GM12892 (cell line): ENCODE measurements at places on chromosomes 7 and 10.

DNA sequence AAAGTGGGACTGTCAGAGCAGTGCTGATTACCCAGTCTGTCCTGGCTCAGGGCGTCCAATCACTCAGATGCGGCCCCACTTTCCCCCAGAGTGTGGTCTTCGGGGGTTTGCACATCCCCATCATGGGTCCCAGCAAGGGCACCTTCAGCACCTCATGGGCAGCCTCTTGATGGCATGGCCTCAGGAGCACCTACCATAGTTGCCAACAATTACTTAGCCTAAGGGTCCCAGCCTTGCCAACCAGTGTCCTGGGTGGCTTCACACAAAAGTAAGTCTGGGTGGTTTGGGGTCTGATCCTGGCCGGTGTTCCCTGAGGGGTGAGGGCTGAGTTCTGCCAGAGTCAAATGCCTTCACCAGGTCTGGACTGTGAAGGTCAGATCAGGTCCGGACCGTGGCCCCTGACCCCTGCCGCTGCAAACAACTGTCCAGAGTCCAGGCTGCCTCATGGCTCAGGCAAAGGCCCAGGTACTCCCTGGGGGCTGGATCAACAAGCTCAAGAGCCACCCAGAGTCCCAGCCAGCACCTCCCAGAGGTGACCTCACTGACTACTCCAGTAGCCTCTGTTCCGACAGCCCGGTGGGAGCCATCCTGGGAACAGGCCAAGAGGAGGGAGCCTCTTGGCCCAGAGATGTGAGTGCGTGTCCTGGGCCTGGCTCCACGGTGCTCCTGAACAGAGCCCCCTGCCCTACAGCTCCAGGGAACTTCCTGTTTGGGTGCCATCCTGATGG lies 6.2 kb upstream of the MARVELD1 start:
- no peak for DNase-seq

DNA sequence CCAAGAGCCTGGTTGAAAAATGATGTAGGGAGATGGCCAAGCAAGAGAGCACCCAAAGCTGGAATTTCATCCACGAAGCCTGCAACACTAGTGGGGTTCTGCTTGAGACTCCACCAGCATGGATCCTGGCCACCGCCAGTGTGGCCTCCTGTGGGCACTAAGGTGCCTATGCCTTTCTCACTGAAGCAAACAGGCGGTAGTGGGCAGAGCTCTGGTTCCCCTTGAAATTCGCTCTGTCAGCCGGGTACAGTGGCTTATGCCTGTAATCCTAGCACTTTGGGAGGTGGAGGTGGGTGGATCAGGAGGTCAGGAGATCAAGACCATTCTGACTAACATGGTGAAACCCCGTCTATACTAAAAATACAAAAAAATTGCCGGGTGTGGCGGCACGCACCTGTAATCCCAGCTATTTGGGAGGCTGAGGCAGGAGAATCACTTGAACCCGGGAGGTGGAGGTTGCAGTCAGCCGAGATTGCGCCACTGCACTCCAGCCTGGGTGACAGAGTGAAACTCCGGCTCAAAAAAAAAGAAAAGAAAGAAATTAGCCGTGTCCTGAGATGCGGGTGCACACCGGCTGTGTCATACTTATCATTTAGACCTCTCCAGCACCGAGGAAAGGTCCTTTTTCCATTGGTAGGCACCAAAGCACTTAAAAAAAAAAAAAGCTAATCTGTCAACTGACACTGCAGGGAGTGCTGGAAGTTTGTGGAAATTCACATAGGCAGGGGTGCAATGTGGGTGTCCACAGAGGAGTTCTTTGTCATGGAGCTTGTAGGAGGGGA lies 28.3 kb downstream of the CCM2 start:
- no peak for DNase-seq

DNA sequence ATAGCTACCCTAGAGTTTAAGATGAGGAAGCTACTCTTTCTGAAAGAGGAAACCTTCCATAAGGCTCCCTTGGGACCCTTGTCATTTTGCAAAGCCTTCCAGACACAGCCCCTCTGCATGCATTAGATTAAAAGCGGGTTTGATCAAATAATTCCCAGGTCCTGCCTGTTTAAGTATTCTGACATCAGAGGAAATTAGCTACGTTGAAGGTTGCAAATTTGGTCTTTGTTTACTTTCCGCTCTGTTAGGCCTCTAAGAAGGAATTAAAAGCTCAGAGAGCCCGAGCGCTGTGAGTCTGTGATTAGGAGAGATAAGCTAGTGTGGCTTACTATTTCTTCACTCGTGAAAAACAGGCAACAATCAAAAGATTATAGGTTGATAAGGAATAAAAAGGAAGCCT lies 1.4 kb upstream of the THSD7A start:
- no peak for DNase-seq

DNA sequence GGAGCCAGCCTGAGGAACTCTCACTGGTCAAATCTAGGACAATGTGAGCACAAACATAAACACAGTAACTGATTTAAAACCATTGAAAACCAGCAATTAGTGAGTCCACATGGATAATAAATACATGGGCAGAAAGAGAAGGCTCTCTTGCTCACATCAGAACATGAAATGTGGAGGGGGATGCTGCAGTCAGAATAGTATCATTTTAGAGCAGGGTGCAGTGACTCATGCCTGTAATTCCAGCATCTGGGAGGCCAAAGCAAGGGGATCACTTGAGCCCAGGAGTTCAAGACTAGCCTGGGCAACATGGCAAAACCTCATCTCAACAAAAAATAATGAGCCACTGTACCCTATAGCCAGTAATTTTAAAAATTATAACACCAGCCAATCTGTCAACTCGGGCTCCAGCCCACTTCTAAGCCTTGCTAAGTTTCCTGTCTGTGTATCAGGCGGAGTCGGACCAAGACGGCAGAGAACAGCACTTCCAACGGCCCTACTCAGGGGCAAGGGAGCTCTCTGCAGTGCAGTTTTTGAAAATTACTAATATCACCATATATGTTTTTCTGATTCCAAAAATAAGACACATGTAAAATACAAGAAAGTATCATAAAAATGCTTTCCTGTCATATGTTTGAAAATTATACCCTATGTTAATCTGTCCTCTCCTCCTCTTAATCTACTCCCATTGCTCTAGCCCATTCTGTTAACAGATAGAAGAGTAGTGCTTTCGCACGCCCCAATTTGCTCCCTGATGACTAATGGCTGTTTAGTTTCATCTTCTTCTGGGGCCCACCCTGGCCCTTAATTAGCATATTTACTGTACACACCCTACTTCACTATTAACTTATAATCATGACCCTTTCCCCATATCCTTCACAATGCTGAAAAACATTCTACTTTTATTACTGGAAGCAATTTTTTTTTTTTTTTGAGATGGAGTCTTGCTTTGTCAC lies 17.1 kb downstream of the URGCP start:
- no peak for DNase-seq

DNA sequence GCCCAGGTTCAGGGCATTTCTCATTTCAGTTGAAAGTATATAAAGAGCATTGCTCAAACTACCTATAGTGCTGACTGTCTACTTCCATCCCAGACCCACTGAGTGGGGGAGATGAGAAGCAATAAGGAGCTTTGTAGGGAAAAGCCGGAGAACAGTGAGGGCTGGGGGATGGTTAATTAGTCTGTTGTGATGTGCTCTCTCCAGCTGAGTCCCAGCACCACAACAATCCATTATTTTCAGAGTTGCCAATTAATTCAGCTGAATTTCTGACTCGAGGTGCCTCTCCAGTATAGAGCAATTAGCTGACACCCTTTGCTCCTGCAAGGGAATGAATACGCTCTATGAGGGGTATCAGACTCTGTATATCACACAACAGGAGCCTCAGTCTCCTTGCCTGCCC lies 1118.6 kb downstream of the SORCS3 start:
- DNase-seq = no peak

GRCh38 chr7:20598459-20599309 lies 16.8 kb upstream of the ABCB5 start:
- no peak for DNase-seq

DNA sequence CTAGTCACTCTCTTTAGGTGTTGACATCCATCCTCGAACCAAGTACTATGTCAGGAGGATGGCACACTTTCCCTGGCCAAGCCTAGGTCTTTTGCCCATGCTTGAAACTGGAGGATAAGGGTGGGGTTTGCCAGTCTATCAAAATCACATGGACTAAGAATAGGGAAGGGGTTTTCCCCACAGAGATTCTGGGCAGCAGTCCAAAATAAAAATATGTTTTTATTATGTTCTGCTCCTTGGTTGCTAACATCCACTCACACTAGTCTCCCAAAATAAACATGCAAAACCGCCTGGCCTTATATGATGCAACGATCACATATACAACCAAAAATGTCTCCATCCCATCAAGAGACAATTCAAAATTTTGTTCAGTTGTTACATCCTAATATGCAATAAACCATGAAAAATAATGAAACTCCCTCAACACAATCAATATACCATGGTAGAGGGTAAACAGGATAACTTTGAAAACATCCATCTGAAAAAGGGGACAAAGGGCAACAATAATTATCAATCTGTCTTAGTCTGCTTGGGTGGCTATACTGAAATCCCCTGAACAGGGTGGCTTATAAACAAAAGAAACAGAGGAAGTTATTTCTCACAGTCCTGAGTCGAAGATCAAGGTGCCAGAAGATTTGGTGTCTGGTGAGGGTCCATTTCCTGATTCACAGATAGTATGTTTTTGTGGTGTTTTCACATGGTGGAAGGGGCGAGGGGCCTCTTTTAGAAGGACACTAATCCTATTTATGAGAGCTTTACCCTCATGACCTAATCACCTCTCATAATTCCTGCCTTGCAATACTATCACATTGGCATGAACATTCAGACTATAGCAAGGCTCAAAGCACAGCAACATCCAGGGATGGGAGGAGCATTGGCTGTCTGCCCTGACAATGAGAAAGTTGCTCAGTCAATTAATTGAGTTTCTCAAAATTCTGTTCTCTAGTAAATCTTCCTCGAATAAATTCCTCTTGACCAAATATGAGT lies 159.3 kb downstream of the ETV1 start:
- DNase-seq = no peak

GRCh38 chr10:129901389-129902006 lies 62.6 kb downstream of the EBF3 start:
- DNase-seq = no peak

DNA sequence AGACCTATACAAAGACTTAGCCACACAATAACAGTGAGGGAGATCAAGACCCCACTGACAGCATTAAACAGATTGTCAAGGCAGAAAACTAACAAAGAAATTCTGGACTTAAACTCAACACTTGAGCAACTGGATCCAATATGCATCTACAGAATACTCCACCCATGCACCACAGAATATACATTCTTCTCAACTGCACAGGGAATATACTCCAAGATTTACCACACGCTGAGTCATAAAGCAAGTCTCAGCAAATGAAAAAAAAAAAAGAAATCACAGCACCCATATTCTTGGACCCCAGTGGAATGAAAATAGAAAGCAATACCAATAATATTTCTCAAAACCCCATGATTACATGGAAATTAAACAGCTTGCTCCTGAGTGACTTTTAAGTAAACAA lies 680.2 kb downstream of the PCDH15 start:
- no peak for DNase-seq

GRCh38 chr10:112834751-112835181 lies 115.3 kb upstream of the TCF7L2 start:
- DNase-seq = no peak

- DNase-seq = no peak
Measured at GRCh38 chr10:64503429-64503828, 982.2 kb downstream of the REEP3 start.

DNA sequence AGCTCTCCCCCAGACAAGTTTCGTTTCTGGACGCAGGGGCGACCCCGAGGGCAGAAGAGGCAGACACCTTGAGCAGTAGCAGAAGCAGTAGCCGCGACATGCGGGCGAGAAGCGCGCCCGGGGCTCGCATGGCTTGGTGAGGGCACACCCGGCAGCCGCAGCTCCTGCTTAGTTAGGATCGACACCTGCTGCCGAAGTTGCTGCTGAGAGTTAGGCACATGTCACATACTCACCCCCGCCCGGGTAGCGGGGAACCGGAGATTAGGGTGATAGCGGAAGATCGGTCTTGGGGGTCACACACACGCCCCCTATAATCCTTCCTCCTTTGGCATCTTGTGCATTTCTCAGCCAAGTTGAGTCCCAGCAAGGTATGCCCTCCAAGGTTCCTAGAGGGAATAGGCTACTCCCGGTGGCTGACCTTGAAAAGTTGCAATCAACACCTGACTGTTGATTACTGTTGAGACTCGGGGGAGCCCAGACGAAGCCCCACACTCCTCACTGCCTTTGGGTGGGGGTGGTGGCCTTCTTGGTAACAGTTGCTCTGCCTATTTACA lies 668 bp downstream of the GPR37 start:
- DNase-seq = peak; percentile 32

GRCh38 chr7:47605816-47606575 lies 24.1 kb upstream of the TNS3 start:
- DNase-seq = no peak

DNA sequence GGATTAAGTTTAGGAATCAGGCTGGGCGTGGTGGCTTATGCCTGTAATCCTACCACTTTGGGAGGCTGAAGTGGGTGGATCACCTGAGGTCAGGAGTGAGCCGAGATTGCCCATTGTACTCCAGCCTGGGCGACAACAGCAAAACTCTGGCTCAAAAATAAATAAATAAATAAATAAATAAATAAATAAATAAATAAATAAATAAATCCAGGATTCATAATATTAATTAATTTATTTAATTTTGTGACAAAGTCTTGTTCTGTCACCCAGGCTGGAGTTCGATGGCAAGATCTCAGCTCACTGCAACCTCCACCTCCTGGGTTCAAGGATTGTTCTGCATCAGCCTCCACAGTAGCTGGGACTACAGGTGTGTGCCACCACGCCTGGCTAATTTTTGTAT lies 4.2 kb downstream of the SUGCT start:
- DNase-seq = no peak

GRCh38 chr7:42618651-42619360 lies 293.1 kb downstream of the C7orf25 start:
- no peak for DNase-seq

- DNase-seq = no peak
Measured at GRCh38 chr10:131038056-131038455, 273.5 kb downstream of the TCERG1L start.

DNA sequence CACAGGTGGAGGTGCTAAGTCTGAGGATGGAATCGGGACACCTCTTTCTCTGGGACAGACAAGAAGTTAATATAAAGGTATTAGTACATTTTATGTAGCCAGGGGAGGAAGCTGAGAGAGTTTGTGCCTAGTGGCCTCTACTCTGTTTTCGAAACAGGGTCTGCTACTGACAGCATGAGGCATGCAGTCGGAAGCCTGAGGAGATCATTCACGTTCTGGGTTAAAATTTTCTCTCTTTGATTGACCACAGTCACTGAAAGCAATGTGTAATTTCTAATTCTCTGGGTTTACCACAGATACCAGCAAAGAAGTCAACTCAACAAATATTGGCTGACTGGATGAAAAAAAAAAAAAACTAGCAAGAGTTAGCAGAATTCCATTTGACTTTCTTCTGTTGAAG lies 53.3 kb upstream of the KCTD7 start:
- DNase-seq = no peak

GRCh38 chr7:151389768-151390597 lies 19.9 kb downstream of the WDR86 start:
- no peak for DNase-seq

DNA sequence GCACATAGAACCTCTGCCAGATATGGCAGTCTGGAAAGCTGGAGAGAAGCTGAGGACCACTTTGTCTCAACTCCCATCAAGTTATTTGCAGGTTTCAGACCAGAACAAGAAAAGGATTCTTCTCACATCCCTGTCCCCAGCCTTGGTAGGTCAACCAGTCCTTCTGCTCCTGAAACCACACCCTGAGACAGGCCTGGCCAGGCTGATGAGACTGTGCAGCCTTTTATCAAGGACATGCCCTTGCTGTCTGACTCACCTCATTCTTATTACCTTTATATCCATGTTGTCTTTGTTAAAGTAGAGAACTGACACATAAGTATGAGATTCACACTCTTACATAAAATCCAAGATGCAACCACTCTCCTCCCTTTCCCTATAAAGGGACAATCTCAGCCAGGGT lies 354.9 kb downstream of the PLXNA4 start:
- DNase-seq = no peak
